ENCODE measurements at places on chromosomes 7 and 10.
A peak's percentile ranks its signal among the peaks of the same experiment; 100 is the strongest.

- peak; percentile 4 for DNase-seq
Measured at GRCh38 chr7:20647908-20648776, 32.7 kb downstream of the ABCB5 start.

DNA sequence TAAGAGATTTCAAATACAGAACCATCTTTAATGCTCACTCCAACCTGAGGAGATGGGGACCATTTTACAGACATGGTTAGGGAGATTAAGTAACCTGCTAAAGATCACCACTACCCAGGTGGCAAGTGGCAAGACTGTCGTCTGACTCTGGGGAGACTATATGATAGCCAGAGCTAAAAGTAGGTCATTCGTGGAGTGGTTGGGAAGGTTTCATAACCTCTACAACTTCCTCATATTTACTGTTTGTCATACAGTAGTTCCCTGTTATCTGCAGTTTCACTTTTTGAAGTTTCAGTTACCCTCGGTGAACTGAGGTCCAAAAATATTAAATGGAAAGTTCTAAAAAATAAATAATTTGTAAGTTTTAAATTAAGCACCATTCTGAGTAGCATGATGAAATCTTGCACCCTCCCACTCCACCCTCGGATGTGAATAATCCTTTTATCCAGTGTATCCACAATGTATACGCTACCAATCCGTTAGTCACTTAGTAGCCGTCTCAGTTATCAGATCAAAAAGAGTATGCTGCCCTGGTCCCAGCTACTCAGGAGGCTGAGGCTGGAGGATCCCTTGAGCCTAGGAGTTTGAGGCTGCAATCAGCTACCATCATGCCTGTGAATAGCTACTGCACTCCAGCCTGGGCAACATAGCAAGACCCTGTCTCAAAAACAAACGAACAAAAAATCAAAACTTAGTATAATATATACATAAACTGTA lies 14.9 kb upstream of the LGI1 start:
- no peak for DNase-seq

- DNase-seq: peak; percentile 88
Measured at GRCh38 chr7:112080441-112080840, 125.8 kb downstream of the DOCK4 start.

DNA sequence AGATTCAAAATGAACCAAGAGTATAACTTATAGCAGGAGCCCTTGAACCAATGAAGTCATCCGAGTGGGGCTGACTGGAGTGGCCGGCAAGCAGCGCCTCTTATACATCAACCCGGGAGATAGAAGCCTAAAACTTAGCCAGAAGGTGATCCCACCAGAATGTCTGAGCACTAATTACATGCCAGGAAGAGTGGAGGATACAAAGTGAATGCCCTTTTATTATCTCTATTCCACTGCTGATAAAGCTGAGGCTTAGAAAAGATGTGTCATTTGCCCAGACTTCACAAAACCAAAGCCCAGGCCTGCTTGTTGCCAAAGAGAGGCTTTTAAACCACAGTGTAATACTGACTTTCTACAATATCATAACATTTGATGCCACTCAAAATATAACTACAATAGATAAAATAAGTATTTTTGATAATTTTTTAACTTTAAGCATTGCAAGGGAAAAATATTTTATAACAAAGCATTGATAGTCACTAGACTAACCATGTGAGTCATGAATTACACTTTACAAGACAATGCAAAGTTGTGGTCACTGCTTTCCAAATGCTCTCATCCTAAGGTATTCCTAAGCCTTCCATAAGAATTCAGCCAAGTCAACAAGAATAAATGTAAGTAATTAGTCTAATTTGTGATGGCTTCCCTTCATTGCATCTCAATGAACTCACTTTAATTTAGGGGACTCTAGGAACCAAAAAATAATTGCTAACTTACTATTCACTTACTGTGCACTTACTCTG lies 58.6 kb upstream of the ARID5B start:
- peak; percentile 76 for DNase-seq

DNA sequence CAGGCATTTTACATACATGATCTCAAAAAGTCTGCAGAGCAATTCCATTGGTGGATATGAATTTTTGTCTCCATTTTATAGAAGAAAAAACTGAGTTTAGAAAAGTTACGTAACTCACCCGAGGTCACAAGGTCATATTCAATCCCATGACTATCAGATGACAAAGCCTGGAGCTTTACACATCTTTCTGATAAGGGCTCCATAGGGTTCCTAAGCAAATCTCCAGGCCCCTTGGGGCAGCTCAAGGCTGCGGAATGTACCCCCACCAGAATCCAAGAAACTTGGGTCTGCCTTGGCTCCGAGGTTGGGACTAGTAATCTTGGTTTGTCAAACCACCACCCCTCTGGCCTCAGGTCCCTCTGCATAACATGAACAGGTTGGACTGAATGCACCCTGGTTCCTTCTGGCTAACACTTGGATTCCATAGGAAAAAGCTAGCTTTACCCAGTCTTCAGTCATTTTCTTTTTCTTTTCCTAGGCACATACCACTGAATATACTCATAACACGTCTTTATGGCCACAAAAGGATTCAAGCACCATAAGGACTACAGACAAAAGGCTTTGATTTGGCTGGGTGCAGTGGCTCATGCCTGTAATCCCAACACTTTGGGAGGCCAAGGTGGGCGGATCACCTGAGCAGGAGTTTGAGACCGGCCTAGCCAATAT lies 55.5 kb downstream of the PIP4K2A start:
- peak; percentile 48 for DNase-seq

DNA sequence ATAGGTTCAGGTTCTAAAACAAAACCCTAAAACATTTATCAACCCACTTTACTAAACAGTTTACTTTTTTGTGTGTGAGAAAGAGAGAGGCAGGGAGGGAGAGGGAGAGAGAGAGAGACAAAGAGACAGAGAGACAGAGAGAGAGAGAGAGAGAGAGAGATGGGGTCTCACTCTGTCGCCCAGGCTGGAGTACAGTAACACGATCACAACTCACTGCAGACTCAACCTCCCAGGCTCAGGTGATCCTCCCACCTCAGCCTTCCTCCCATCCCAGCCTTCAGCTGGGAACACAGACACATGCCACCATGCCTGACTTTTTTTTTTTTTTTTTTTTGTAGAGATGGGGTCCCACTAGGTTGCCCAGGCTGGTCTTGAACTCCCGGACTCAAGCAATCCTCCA lies 52.9 kb downstream of the PARD3 start:
- DNase-seq: no peak

DNA sequence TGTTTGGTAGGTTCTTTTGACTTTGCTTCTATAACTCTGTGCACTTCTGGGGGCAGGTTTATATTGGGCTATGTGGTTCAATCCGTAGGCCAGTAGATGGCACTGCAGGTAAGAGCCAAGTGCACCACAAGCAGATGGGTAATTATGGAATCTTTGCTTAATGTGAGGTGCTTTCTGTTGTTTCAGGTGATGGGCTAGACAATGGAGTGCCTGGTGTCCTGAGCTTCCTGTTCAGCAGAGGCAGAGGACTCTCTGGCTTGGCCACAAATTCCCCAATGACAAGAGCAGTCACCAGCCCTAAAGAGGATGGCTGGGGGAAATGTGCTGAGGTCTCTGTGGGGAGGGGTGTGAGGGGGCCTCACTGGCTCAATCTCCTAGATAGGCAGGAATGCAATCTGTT lies 455.0 kb downstream of the CCSER2 start:
- peak; percentile 59 for DNase-seq

GRCh38 chr10:122373721-122374120 lies 787 bp upstream of the PLEKHA1 start:
- DNase-seq: peak; percentile 35

- DNase-seq: no peak
Measured at GRCh38 chr10:82498976-82499375, 624.0 kb downstream of the NRG3 start.

- no peak for DNase-seq
Measured at GRCh38 chr7:23434147-23434917, 36.0 kb downstream of the IGF2BP3 start.

DNA sequence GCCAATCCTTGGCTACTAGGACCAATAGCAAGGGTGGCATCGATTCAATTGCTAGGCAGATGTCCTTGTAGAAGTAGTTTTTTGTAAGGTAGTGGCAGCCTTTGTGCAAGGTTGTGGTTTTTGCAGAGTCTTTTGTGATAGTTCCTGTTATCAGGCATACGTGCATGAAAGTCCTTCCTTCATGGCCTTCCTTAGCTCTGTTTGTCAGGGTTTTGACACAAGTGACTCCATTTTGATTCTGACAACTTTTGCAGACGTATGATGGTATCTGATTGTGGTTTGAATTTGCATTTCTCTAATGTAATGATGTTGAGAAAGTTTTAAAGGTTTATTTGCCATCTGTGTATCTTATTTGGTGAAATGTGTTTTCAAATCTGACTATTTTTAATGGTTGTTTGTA lies 71.8 kb upstream of the SYPL1 start:
- no peak for DNase-seq

DNA sequence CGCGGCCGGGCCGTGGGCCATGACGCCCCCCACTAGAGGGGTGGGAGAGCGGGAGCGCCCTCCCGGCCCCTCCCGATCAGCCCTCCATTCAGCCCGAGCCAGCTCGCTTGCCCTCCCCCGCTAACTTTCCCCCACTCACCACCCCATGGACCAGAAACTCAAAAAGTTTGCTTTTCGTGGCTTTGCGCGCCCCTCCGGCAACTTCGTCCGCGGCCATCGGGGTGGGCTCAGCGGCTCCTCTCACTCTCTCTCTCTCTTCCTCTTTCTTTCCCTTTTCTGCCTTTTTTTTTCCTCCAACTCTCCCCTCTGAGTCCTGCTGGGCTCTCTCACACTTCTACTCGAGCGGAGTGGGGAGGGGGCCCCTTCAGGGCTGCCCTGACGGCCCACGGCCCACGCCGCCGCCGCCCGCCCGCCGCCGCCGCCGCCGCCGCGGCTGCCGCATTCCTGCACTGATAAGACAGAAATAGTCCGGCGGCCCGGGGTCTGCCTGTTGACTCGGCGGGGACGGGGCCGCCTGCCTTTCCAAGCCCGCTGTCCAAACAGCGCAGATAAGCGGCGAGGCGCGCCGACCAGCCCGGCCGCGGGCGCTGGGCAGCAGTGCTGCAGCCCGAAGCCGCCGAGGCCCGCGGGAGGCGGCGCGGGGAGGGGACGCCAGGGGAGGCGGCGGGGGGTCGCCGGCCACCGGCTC lies at the start of gene SMARCD3:
Gene SMARCD3, minus strand, starts transcription at position 349 of the 688 bp plus-strand sequence. Its CDS starts 132 bp downstream, at position 217.
- peak; percentile 73 for DNase-seq

- DNase-seq: peak; percentile 88
Measured at GRCh38 chr10:122459561-122460273, 1.6 kb upstream of the HTRA1 start.

GRCh38 chr10:30092151-30092790 lies 32.9 kb upstream of the JCAD start:
- peak; percentile 55 for DNase-seq

GRCh38 chr7:55510621-55511020 lies 61.7 kb downstream of the VOPP1 start:
- no peak for DNase-seq

- DNase-seq: no peak
Measured at GRCh38 chr10:31317652-31318381, 1.2 kb upstream of the ZEB1 start.

DNA sequence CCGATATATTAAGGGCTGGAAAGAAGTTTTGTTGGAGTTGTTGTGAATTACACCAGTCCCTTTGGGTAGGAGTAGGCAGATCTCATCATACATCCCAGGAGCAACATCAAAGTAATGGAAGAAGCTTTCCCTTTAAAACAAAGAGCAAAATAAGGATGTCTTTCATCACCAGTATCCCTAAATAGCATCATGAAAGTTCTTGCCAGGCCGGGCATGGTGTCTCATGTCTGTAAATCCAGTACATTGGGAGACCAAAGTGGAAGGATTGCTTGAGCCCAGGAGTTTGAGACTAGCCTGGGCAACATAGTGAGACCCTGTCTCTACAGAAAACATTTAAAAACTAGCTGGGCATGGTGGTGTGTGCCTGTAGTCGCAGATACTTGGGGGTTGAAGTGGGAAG lies 38.7 kb downstream of the LRRC20 start:
- no peak for DNase-seq

GRCh38 chr7:4633012-4633411 lies 49.1 kb upstream of the FOXK1 start:
- peak; percentile 47 for DNase-seq

DNA sequence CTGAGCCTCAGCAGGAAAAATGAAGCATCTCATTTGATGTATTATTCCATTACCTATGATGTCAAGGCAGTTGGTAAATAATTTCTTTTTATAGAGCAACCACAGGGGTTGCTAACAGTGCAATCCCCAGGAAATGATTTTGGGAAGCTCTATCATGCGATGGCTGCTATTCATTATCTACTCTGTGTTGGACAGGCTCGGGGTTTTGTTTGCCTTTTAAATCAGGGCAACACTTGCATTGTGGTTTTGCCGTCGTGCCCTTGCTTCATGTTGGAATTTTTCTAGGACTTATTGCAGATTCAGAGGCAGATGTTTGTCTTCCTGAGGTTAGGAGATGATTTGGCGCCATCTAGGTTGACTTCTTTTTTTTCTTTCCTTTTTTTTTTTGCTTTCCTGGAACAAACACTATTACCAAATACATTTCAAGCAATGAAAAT lies 128.4 kb downstream of the BICC1 start:
- peak; percentile 97 for DNase-seq

DNA sequence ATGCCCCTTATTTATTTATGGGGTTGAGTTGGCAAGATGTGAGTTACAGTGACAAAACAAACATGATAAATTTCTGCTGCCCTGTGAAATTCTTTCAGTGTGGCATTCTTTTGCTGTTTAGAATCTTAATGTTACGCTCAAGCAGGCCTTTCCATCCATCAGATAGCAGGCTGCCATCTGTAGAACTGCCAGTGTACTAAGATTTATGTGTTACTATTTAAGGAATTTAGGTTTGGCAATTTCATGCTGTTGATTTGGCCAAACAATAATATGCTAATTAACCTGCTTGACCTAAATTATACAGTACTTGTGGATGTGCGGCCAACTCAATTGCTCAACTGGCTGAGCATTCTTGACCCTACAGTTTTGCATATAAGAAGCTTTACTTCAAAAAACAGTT lies 477.7 kb upstream of the TPK1 start:
- no peak for DNase-seq

GRCh38 chr7:157499121-157499834 lies 162.5 kb downstream of the DNAJB6 start:
- no peak for DNase-seq

- DNase-seq: peak; percentile 94
Measured at GRCh38 chr10:62045765-62046521, 144.4 kb downstream of the ARID5B start.

- DNase-seq: no peak
Measured at GRCh38 chr10:92350411-92350810, 59.4 kb downstream of the MARCHF5 start.

GRCh38 chr7:131183611-131184119 lies 144.0 kb upstream of the MKLN1 start:
- no peak for DNase-seq

GRCh38 chr10:46294641-46295220 lies 7.9 kb downstream of the ANTXRL start:
- no peak for DNase-seq

- DNase-seq: peak; percentile 53
Measured at GRCh38 chr7:134327896-134328295, 11.2 kb upstream of the SLC35B4 start.

- DNase-seq: peak; percentile 29
Measured at GRCh38 chr7:137846549-137846826, 286 bp downstream of the DGKI start.

- DNase-seq: peak; percentile 84
Measured at GRCh38 chr7:4738711-4739527, 36.5 kb upstream of the AP5Z1 start.

Measured in fibroblast of skin of scalp (primary cell).